NCI-H510A (cell line): ENCODE measurements at places on chromosomes 3 and 15.

DNA sequence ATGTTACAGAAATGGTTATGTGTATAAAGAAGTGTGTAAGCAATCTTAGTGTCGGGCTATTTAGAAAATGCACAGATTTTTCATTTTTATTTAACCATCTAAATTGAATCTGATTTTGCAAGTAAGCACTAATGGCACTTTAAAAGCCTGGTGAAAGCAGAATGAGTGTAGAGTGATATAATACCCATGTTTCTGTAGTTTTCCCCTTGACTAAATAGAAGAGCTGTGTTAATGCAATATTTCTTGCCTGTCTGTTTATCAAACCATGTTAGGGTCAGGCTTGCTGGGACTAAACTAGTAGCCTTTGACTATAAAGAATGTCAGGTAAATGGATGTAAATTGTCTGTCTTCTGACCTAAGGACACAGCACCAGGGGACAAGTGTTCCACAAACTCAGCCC, 714.0 kb downstream of the CADM2 start:
- DNase-seq, result no peak

GRCh38 chr3:14266361-14266760, 87.7 kb downstream of the LSM3 start:
- no peak for DNase-seq

DNA sequence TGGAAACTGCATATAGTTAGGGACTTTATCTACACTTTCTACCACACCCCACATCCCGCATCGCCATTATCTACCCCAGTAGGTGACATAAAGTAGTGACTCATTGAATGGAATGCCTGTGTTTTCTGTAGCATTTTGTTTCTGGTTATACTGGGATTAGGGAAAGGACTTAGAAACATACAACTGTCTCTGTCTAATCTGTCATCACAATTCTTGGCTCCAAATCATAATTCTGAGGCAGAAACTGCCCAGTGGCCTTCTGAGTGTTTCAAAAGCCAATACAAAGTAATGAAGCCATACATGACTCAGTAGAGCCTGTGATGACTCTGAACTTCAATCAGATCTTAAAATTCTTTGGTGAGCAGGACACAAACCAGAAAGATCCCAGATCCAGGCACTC, 115.7 kb upstream of the CHRM5 start:
- no peak for DNase-seq

DNA sequence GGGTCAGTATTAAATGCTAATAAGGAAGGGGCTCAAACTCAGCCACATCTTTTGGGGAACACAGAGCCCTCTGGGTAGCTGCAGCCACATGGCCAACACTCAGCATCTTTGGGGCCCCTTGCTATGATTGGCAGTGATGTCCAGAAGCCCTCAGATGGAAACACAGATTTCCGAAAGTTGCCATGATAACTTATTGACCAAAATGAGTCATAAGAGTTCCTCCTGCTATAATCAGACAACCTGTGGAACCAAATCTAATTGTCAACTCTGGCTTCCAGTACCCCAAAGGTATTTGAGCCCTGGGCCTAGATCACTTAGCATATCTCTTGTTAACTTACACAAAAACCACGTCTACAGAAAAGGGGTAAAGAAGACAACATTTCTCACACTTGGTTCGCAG, 392.2 kb downstream of the KCNH8 start:
- DNase-seq, result no peak

- no peak for DNase-seq
Observed at GRCh38 chr3:9100513-9100894, 137.2 kb upstream of the RAD18 start.

- DNase-seq, result no peak
Observed at GRCh38 chr15:100708916-100709315, 106.5 kb downstream of the ASB7 start.

- DNase-seq, result no peak
Observed at GRCh38 chr3:123286308-123287023, 84.7 kb downstream of the SEC22A start.

- no peak for DNase-seq
Observed at GRCh38 chr15:33155691-33156420, 38.7 kb downstream of the FMN1 start.

GRCh38 chr3:159144472-159144871, 342.6 kb downstream of the MFSD1 start:
- DNase-seq, result no peak

GRCh38 chr3:191065181-191065805, 133.7 kb upstream of the OSTN start:
- DNase-seq, result no peak

GRCh38 chr3:68123231-68123630, 468.8 kb upstream of the SUCLG2 start:
- no peak for DNase-seq

GRCh38 chr15:70559265-70560239, 203.8 kb downstream of the UACA start:
- DNase-seq, result no peak

GRCh38 chr3:27714692-27715453, 7.2 kb downstream of the EOMES start:
- no peak for DNase-seq

DNA sequence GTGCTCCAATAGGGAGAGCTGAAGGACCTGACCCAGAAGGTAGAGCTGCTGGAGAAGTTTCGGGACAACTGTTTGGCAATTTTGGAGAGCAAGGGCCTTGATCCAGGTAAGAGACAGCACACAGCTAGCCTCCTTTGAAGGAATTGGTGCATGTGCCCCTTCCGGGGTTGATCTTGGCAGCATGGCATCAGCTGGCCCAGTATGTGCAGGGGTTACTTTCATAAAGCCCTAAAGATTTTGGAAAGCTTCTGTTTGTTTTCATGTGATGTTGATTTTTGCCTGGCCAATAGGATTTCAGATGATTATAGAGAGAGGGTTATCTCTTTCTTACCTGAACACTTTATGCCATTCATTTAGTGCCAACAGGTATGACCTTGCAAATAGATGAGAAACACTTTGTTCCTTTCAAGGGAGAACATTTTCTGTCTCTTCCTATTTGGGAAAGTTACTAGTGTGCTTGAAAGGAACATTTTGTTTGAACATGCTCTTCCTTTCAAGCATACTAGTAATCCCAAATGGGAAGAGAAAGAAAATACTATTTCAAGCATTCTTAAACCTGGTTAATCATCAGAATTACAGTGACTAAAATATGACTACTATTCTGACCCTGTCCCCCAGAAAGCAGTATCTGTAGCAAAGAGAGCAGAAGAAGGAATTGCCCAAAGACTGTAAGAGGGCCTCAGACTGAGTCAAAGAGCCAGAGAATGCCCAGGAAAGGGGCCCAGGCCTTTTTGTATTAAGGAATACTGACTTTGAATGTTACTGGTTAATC, 7.5 kb downstream of the KNSTRN start:
- DNase-seq, result no peak

GRCh38 chr15:94584833-94585244, 353.5 kb downstream of the MCTP2 start:
- no peak for DNase-seq

DNA sequence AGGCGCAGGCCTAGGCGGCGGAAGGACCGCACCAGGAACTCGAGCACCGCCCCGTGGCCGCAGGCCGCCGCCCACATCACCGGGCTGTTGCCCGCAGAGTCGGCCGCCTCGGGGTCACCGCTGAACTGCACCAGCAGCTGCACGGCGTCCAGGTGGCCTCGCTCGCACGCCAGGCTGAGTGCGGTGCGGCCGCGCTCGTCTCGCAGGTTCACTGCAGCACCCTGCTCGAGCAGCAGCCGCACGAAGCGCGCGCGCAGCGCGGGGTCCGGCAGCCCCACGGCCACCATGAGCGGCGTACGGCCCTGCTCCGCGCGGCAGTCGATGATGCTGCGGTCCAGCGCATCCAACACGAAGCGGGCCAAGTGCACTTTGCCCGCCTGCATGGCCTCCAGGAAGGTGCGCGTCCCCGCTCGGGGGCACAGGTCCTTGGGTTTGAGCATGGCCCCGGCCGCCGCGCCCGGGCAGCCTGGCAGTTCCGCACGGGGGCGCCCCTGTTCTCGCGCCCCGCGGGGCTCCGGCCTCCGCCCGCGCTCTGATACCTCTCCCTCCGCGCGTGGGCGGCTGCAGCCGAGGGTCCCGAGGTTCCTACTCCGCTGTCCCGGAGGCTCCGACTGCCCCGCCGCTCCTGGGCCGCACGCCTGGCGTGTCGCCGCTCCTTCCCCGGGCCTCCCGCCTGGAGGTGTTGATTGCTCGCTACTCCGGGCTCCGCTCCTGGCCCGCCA, 556 bp downstream of the ANKRD63 start:
- peak; percentile 30 for DNase-seq

GRCh38 chr15:38414357-38414756, 39.6 kb upstream of the FAM98B start:
- DNase-seq, result no peak

- DNase-seq, result no peak
Observed at GRCh38 chr15:50353251-50353974, 1.6 kb downstream of the GABPB1 start.

DNA sequence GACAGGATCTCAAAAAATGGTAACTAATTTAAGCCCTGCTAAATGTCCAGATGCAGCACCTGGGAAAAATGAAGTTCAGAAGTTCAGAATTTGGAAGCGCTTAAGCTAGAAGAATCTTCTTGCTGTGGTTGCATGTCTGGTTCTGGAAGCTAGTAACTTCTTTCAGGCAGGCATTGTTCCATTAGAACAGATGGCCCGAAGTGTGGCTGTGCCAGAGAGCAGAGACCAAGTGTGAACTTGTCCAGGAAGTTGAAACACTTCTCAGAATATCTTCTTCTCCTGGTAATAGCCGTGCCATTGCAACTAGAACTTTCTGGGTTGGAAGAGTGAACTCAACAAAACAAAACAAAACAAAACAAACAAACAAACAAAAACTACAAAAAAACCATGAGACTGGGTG, 80.0 kb downstream of the MITF start:
- no peak for DNase-seq

DNA sequence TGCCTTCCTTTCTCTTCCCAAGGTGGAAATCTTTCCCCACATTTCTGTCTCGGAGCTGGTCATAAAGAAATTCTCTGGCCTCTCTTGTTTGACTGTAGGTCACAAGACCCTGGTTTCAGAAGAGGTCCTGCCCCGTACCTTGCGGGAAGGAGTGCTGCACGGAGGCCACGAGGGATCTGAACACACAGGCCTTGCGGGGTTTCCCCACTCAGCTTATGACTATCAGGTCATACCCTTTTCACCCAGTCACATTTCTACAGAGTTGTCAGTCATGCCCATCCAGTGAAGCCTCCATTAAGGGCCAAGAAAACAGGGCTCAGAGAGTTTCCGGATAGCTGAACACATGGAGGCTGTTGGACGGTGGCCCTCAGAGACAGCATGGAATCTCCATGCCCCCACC, 54.7 kb upstream of the ATP13A3 start:
- DNase-seq, result no peak

DNA sequence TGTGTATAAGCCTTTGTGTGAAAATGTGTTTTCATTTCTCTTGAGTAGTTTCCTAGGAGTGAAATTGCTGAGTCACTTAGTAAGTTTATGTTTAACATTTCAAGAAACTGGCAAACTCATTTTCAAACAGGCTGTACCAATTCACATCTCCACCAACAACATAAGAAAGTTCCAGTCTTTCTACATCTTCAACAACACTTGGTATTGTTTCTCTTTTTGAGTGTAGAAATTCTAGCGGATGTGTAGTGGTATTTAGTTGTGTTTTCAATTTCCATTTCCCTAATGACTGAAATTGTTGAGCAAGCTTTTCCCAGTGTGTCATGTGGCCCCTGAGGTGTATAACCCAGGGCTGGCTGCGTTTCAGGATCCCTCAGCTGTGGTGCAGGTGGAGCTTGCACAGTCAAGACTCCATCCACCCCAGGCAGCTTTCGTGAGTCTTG, 258.5 kb downstream of the PDCD6IP start:
- DNase-seq, result no peak

DNA sequence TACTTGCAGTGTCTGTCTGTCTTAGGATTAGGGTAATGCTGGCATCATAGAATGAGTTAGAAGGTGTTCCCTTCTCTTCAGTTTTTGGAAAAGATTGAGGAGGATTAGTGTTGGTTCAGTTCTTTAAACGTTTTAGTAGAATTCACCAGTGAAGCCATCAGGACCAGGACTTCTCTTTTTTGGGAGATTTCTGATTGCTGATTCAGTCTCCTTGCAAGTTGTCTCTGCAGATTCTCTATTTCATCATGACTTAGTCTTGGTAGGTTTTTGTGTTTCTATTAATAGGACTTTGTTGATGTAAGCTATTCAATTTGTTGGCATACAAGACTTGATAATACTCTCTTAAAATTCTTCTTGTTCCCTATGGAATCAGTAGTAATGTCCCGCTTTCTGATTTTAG, 48.9 kb downstream of the STT3B start:
- no peak for DNase-seq

GRCh38 chr3:143247073-143247472, 127.5 kb downstream of the CHST2 start:
- no peak for DNase-seq

DNA sequence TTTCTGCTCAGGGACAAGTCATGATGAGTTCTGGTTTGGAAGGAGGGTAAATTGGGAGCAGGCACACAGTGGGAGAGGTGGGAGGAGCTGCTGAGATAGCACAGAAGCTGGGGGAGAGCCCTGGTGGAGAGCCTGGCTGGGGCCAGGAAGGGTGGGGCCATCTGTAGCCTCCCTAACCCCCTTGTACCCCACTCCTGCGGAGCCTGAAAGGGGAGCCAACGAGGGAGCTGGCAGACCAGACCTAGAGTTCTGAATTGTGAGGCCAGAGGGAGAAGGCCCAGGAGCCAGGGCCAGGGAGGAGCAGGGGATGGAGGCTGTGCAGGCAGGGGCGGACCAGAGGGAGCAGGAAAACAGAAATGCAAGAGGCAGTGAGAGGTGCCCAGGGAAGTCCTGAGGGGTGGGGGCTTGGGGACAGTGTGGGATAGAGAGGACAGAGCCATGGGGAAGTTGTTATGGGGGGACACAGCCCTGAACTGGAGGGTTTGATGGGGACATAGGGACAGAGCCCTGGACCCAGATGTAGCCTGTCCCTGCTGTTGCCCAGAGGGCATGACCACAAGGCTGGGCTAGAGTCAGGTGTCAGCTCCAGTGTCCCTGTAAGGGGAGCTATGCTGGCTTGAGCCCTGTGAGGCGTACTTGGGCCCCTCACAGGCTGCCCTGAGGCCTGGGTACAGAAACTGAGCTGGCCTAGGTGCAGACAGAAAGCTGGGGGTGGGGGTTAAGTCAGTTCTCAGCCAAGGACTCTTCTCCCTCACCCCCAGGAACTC, 1.2 kb downstream of the TMIE start:
- DNase-seq, result no peak

- no peak for DNase-seq
Observed at GRCh38 chr3:160695915-160696327, 19.0 kb downstream of the ARL14 start.

- no peak for DNase-seq
Observed at GRCh38 chr15:90664650-90665287, 52.4 kb upstream of the BLM start.
